ENCODE measurements at places on chromosomes 5 and 9. TPM values are rescaled to one million over a fixed set of nuclear protein-coding genes. Genes with fewer than 3 reads are reported as not detected.

DNA sequence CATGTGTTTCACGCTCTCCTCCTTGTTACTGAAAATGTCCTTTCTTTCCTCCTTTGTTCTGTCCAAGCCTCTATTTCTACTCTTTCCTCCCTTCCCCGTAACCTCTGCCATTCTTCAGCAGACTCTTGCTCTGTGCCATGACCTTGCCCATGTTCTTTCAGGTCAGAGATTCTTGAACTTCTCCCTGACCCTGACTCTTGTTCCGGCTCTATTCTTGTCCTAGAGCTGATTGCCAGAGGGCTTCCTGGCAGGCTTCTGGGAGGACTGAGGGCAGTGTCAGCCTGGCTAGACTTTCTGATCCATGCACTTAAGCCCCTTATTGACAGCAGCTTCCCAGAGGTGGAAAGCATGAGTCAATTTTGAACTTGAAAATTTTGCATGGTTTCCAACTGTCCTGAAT lies 174.2 kb downstream of the TMEM161B start:
- peaks cover 5% of the 10 kb centered on the region for H3K27me3 ChIP-seq
- H3K4me3 ChIP-seq: no peak overlapping the region
- H3K36me3 ChIP-seq: no peaks in the 10 kb centered on the region
- no peaks in the 10 kb centered on the region for H3K4me1 ChIP-seq
- no peak for DNase-seq

DNA sequence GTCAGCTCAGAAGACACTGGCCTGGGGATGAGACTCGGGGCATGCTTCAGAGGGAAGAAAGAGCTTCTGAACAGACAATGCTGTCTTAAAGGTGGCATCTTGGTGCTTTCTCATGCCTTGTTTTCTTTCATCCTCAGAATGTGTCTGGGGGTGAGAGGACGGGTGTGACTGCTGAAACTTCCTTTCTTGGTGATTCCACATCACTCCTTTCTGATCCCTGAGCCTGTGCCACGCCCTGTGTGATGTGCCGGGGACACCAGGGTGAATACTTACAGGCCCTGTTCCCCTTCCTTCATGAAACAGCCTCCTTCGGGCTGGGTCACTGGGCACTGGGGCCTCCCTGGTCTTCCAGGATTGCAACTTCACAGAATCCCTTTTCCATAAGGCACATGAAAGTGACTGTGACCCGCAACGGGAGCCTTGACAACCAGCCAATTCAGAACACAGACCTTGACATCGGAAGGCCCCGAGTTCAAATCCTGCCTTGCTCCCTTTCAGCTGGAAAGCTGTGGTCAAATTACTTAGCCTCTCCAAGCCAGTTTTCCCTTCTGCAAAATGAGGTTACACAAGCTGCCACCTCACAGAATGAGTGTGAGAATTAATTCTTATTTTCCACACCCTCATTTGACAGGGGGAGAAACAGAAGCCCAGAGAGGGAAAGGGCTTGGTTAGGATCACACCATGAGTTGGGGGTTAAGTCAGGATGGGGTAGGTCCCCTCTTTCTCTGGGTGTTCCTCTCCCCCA lies 44.1 kb upstream of the IL17B start:
- no peaks in the 10 kb centered on the region for H3K36me3 ChIP-seq
- no peaks in the 10 kb centered on the region for H3K4me1 ChIP-seq
- DNase-seq: no peak
- no peak overlapping the region for H3K27ac ChIP-seq

DNA sequence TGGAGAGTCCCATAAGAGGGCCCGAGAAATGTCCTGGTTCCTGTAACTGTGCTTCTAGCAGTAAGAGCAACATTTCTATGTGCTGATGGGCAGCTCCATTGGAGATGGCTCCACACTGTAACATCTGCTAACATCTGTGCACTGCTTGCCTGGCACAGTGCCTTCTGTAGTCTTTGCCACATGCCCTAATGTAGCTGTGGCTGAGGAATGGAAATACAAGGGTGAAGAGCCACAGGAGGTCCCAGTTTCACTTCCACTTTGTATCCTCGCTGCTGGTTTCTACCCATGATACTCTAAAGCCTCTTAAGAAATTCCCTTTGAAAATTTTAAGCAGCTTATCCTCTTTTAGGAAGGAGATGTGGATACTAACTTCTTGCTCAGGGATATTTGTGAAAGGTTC lies 97.4 kb downstream of the HOMER1 start:
- H3K27ac ChIP-seq: peak overlapping the region; percentile 16
- H3K36me3 ChIP-seq: no peaks in the 10 kb centered on the region
- H3K4me3 ChIP-seq: no peak overlapping the region
- H3K4me1 ChIP-seq: no peaks in the 10 kb centered on the region
- DNase-seq: peak; percentile 13
- H3K27me3 ChIP-seq: no peaks in the 10 kb centered on the region

Gene NMUR2
- not detected for polyA plus RNA-seq

Gene AUH
- 10.9 TPM for polyA plus RNA-seq

DNA sequence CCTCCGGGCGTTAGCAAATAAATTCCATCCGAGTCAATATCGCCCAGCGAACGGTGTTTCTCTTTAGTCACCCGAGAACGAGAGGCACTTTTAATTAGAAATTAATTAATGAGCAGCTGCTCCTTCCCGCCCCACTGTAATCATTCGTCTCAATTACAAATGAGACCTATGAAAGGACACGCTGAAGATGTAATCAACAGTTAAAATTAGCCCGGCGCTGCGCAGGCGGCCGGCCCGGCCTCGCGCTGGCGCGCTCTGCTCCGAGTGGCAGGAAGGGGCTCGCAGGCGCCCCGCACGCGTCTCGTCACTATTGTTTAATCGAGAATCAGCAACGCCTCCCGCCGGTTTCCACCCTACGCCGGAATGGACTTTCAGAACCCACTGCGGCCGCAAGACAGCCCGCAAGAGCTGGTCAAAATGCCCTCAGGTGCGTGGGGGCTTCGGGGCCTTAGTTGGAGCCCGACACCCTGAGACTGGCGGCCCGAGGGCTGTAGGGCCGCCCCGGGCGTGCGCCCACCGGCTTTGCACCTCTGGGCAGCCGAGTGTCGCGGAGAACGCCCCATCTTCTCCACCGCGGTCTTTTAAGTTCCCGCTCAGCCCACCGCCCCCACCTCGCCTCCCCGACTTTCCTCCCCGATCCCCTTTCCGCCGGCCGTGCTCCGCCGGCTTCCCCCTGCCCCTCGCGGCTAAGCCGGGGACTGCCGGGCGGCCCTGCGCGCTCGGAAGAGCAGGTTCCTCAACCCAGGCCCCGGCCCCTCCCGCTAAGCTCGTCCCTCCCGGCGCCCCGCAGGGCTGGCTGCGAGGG lies 597 bp upstream of the IRX4 start:
- peak overlapping the region; percentile 41 for H3K27ac ChIP-seq
- peak overlapping the region; percentile 24 for H3K4me3 ChIP-seq
- peaks cover 24% of the 10 kb centered on the region for H3K4me1 ChIP-seq
- H3K36me3 ChIP-seq: no peaks in the 10 kb centered on the region

DNA sequence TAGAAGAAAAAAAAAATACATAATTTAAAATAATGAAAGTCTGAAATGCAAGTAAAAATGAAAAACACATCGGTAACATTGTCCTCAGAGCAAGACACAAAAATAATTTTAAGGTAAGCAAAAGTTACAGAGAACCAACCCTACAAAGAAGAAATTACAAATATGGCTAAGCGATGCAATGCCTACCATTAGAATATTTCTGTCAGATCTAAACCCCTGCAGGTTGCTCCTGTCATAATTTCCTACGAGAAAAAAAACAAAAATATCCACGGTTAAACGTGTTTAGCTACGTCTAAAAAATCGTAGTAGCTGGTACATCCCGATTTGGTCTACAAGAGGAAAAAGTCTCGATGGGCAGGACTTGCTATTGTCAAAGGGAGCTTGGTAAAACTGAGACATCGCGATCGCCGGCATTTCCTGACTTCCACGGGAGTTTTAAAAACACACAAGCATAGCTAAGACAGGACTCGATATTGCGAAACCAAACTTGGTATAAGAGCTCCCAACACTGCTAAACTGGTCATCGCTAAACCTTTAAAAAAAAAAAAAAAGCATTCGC lies 1.1 kb upstream of the ANXA2R start:
- peak overlapping the region; percentile 97 for H3K4me3 ChIP-seq
- peak overlapping the region; percentile 99 for H3K27ac ChIP-seq
- peak; percentile 44 for DNase-seq
- no peaks in the 10 kb centered on the region for H3K36me3 ChIP-seq
- peaks cover 50% of the 10 kb centered on the region for H3K4me1 ChIP-seq

Gene TMOD1
- 2.9 TPM for polyA plus RNA-seq

DNA sequence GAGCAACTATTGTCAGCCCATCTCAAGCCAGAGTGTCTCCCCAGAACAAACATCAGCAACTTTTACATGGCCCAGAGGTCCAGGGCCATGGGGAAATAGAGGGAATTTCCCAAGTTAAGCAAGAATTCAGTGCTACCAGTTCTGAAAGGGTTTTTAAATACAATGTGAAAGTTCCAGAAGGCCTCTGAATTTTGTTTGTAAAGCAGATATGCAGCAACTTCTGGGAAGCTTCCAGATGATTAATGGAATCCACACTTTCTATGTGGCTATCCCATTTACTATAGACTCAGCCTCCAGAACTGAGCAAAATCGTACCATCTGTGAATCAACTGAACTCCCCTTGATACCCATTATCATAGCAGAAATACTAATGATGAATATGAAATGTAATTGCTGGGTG lies 93.8 kb downstream of the FEM1C start:
- DNase-seq: no peak
- no peaks in the 10 kb centered on the region for H3K4me1 ChIP-seq
- H3K27me3 ChIP-seq: peaks cover 5% of the 10 kb centered on the region
- no peaks in the 10 kb centered on the region for H3K36me3 ChIP-seq

DNA sequence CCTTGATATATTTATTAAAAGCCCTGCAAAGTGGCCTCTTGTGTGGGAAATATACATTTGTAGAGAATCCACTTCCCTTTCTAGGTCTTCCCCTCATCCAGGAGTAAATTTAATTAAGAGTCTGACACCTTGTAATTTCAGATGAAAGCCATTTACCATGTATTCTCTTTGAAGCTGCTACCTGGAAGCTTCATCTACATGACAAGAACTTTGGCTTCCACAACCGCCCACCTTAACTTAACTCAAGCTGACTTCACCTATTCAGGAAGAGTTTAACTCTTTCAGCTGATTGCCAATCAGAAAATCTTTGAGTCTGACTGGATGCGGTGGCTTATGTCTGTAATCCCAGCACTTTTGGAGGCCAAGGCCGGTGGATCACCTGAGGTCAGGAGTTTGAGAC lies 899.9 kb downstream of the TAF11L14 start:
- no peaks in the 10 kb centered on the region for H3K27me3 ChIP-seq
- H3K27ac ChIP-seq: no peak overlapping the region
- H3K4me1 ChIP-seq: no peaks in the 10 kb centered on the region
- DNase-seq: no peak
- H3K4me3 ChIP-seq: no peak overlapping the region

DNA sequence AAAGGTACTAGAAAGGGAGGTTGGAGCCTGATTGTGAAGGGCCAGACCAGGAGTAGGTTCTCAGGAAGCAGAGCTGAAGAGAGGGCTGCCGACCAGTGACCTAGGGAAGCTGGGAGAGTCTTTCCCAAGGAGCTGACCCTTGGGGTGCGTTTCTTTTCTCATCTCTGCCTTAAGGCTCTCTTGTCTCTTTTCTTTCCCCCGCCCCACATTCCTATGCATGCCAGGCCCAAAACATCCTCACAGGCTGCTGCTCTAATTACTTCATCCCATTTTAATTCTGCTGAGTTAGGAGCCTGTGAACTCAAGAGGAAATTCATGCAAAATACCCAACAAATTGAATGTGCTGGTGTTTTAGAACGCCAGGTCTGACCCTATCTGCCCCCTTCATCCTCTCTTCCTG lies 46.9 kb upstream of the HSPA9 start:
- H3K4me3 ChIP-seq: no peak overlapping the region
- peaks cover 2% of the 10 kb centered on the region for H3K4me1 ChIP-seq
- no peak for DNase-seq
- no peak overlapping the region for H3K27ac ChIP-seq
- no peaks in the 10 kb centered on the region for H3K36me3 ChIP-seq

- peaks cover 32% of the 10 kb centered on the region for H3K4me1 ChIP-seq
- H3K36me3 ChIP-seq: no peaks in the 10 kb centered on the region
- no peaks in the 10 kb centered on the region for H3K27me3 ChIP-seq
- peak overlapping the region; percentile 36 for H3K27ac ChIP-seq
- peak; percentile 17 for DNase-seq
- peak overlapping the region; percentile 72 for H3K4me3 ChIP-seq
These were observed 281.5 kb downstream of the EFNA5 start for GRCh38 chr5:107389130-107389774.

DNA sequence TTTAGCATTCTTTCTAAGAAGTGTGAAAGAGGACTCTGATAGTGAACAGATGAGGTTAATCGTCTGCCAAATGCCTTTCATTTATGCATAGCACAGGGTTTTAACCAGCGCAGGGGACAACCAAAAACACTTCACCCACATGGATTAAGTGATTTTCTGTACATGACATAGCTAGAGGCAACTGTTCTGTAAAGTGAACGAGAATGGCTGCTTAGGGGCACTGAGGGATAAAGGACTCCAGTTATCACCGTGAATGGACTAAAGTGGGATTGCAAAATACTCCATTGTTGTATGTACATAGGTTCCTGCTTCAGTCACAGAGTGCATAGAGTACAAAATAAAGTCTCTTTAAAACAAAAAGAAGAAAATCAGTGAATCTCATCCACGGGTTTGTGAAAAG lies 456.8 kb downstream of the DMAC1 start:
- H3K4me3 ChIP-seq: no peak overlapping the region
- DNase-seq: no peak
- no peaks in the 10 kb centered on the region for H3K36me3 ChIP-seq
- peaks cover 6% of the 10 kb centered on the region for H3K4me1 ChIP-seq

DNA sequence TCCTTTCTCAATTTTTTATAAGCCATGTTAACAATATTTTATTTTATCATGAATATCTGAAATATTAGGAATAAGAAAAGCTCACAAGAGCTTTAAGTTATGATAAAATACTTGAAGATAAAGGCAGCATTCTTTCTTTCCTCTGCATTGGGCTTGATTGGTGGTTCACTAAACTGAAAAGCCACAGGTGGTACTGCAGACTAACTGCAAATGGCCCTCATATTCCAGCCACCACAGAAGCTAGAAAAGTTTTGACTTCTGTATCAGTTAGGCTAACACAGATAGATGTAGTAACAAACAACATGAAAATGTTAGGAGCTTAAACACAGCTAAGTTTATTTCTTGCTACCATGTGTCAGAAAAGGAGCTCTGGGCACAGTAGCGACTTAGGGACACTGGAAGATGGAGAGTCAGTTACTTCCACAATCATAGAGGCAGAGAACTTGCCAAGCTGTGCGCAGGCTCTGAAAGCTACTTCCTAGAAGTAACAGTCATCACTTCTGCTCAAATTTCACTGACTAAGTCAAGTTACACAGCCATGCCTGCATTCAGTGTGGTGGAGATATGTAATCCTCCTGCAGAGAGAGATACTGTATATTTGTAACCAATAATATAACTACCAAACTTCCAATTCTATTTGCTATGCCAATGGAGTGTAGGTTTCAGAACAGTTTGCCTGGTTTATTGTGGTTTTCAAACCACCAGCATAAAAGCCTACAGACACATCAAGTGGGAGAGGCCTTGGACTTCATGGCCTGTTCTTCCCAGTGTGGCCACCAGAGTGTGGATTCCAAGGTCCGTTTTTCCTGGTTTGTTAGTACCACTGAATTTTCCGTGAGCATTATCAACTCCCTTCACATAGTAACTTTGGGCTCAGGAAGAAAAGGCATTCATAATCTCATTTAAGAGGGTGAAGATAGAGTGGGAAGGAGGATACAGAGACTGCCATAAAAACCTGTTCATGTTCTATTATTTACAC lies 268.3 kb downstream of the PJA2 start:
- no peak overlapping the region for H3K27ac ChIP-seq
- DNase-seq: no peak
- no peaks in the 10 kb centered on the region for H3K27me3 ChIP-seq
- peaks cover 15% of the 10 kb centered on the region for H3K4me1 ChIP-seq
- no peaks in the 10 kb centered on the region for H3K36me3 ChIP-seq

GRCh38 chr5:172413601-172414171 lies 40.6 kb downstream of the SH3PXD2B start:
- H3K4me1 ChIP-seq: no peaks in the 10 kb centered on the region
- H3K4me3 ChIP-seq: no peak overlapping the region
- H3K27ac ChIP-seq: no peak overlapping the region
- H3K36me3 ChIP-seq: no peaks in the 10 kb centered on the region
- no peak for DNase-seq
- peaks cover 8% of the 10 kb centered on the region for H3K27me3 ChIP-seq

All from naive B cell (primary cell).